Foreskin fibroblast (primary cell): ENCODE measurements at places on chromosomes 1 and 21.
A peak's percentile ranks its signal among the peaks of the same experiment; 100 is the strongest.

DNA sequence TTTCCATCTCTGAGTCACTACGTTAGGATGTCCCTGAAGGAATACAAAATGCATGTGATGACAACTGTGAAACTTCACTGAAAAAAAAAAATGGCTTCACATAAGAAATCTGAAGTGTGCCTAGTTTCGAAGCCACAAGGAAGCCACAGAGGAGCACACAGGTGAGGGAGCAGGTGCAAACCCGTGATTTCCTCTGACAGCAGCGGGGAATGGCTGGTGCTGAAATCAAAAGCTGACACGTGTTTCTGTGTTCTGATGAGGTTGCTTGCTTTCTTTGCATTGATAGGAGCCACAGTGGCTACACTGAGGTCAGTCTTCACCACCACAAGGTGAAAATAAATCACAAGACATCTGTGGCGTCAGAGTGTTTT lies 105.7 kb upstream of the TLR5 start:
- DNase-seq, result no peak

DNA sequence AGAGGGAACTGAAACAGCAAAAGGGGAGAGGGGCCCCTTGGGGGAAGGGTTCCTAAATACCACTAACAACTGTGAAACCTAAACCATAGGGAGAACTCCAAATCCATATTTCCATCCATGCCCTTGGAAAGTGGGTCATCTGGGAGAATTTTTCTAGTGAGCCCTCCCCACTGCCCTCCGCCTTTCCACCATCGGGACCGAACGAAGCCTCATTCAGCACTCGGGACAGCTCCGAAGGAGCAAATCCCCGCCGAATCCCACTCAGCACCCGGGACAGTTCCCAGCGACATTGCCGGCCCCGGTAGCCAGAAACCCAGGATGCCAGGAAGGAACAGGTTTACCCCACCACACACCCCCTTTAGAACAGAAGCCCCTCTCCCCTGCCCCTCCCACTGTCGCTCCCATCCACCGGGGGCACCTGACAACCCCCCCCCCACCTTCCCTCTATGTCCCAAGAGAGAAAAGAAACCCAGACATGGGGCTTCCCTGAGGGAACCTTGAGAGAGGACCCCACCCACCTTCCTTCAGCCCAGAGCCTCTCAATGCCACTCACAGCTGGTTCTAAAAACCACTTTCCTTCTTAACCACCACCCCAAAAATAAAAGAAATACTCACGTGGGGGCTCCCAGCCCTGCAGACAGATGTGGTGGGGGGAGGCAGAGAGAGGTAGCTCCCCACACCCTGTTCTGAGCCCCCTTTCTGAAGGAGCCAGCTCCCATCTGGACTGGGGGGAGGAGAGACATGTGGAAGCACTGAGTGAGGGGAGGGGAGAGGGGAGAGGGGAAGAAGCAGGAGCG lies 4.5 kb downstream of the DLGAP3 start:
- peak; percentile 38 for DNase-seq

- peak; percentile 30 for DNase-seq
Observed at GRCh38 chr1:68128157-68128556, 77.7 kb upstream of the DIRAS3 start.

- no peak for DNase-seq
Observed at GRCh38 chr21:44524414-44525371, 15.3 kb downstream of the KRTAP10-1 start.

DNA sequence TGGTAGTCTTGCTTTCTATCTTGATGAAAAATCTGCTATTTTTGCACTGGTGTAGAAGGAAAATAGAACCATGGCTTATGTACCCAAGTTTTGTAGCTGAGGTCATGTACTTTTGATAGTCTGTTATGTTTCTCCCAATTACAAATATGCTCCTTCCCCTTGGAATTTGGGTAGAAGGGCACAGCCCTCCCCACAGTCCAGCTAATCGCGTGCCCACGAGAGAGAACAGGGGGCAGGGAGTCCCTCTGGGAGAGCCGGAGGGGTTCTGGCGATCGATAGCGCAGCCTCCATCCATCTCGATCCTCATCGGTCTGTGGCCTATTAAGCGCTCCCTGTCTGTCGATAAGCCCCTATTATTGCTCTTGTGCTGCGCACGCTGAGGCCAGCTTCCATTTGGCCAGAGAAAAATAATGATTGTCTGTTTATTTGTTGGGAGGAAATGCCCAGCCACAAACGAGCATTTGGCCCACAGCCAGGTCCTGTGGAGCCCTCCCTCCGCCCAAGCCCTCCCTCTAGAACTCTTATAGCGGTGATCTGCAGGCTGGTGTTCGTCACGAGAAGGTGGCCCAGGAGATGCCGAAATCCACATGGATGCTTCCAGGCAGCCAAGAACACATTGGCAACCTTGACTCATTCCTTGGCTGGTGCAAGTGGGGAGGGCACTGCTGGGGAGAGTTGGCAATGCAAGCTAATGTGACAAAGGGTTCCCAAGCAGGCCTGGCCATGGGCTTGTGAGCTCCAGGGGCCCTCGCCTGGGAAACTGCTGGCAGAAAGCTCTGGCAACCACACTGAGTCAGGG lies 134.7 kb upstream of the TNR start:
- DNase-seq, result no peak

DNA sequence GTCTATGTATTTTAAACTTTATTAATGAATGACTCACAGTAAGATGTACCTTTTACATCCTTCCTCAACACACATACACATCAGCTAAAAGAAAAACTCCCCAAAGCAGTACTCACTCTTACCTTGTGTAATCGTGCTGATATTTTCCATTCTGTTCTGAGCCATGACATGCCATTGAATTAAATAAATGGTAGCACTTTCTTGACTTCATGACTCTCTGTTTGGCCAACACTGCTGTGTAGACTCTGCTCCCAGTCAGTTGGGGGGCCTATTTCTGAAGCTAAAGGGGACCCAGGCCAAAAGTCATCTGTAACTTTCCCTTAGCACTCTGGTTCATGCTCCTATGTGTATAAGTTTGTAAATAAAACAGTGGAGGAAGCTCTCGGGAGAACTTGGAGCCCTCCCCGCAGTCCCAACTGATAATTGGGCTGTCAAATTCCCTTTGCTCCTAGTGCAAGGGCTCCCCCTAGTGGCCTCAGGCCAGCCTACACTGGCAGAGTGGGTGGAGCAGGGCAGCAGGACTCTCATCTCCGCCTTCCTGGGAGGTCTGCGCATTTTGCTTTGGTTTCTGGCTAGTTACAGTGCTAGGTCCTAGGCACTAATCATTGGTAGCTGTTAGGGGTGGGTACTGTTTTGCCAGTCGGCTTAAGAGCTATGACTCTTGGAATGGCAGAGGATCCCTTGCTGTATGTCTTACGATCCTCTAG lies 1.7 kb upstream of the FYB2 start:
- peak; percentile 59 for DNase-seq

GRCh38 chr1:35577071-35577998 lies 4.2 kb downstream of the TFAP2E start:
- DNase-seq, result no peak

DNA sequence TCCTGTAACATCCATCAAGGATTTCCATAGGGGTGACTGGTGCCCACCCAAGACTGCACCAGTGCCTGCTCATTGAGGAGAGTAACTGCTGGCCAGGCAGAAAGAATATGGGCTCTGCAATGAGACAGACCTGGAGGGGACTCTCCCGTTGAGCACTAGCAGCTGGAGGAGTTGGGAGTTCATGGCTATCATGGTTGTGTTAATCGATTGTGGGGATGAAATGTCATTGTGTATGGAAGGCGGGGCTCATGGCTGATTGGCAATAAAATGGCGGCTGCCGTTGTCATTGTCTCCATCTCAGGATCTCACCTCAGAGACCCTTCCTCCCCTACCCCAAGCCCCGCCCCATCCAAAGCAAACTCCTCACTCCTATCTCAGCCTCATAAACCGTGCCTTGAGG lies 3.9 kb downstream of the TMEM125 start:
- DNase-seq, result no peak

GRCh38 chr21:25568246-25568645 lies 39.0 kb downstream of the MRPL39 start:
- DNase-seq, result peak; percentile 55

GRCh38 chr1:153122831-153123421 lies 9.6 kb upstream of the SPRR2F start:
- no peak for DNase-seq

- DNase-seq, result no peak
Observed at GRCh38 chr1:17520041-17520440, 19.5 kb upstream of the ARHGEF10L start.

DNA sequence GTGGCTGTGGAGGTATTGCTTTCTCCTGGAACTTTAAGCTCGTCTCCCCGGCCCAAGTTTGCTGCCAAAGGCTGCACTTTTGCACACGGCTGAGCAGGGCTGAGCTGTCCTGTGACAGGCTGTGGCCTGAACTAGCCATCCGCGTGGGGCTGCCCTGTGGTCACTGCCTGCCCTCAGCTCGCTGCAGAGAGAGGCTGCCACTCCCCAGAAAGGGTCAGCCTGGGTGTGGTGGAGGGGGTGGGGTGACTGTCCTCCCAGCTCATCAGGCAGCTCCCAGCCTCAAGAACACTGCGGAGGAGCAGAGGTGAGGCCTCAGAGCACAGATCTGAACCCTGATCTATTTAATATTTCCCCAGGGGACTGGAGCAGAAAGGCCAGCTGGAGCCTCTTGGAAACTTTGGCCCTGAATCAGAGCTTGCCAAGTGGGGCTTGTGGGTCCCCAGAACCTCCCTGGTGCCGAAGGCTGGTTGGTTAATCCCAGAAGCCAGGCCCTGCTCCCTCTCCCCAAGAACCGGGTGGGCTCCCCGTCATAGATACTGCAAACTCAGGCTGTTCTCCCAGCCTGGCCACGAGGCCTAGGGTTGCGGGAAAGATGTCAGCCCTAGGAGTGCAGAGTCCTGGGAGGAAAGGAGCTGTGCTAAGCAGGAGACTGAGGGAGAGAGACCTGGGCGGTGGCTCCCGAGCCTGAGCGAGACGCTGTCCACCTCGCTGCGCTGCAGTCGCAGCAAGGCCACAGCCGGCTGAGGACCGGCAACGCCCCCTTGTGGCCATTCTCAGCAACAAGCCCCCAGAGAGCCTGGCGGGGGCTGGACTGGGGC lies 125.1 kb upstream of the IPO9 start:
- DNase-seq, result peak; percentile 78

GRCh38 chr1:206723462-206723804 lies 38.7 kb downstream of the MAPKAPK2 start:
- DNase-seq, result no peak

DNA sequence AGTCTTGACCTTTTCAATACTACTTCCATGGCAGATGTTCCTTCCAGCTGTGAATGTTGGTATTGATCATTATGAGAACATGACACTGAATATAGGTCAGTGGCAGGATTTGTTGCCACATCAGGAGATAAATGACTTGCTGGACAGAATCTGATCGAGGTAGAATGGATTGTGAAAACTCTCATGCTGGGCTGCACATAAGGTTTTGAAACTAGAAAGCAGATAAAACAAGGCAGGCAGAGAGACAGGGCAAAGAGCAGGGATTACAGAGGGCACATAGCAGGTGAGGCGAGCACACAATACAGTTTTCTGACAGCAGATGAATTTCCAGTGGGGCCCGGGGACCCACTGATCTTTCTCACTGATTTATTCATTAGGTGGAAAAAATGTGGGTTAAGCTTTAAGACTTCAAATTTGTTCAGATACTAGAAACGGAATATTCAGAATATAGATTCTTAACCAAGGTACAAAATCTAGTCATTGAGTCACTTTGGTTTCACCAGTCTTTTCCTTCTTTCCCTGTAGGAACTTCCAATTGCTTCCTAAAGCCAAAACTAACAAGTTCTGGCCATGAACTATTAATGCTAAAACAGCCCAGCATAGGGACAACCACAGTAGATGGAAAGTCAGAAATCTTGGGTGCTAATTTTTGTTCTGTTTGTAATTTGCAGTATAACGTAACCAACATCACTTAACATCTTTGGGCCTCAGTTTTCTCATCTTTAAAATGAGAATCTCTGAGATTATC lies 296.0 kb upstream of the PTBP2 start:
- no peak for DNase-seq
